ENCODE measurements at places on chromosomes 3 and 15.

- no peak for DNase-seq
These were observed 5.4 kb upstream of the LMAN1L start for GRCh38 chr15:74807282-74807681.

GRCh38 chr3:161264852-161265251 is 43.7 kb downstream of the NMD3 start:
- DNase-seq: no peak

DNA sequence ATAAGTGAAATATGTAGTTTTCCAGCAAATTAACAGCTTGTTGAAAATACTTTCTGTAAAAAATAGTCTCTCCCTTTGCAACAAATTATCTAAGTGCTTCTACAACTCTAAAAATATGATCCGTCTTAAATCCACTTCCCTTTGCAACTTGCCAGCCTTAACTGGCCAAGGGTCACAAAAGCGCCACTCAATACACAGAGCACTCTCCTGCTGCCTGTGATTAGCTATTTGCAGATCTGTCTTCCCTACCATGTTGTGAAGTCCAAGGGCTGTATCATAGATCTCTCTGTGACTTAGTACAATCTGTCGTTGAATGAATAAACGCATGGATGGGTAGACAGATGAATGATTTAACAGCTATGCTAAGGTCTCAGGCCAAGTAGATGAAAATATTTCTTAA is 76.2 kb downstream of the ITGB5 start:
- no peak for DNase-seq

DNA sequence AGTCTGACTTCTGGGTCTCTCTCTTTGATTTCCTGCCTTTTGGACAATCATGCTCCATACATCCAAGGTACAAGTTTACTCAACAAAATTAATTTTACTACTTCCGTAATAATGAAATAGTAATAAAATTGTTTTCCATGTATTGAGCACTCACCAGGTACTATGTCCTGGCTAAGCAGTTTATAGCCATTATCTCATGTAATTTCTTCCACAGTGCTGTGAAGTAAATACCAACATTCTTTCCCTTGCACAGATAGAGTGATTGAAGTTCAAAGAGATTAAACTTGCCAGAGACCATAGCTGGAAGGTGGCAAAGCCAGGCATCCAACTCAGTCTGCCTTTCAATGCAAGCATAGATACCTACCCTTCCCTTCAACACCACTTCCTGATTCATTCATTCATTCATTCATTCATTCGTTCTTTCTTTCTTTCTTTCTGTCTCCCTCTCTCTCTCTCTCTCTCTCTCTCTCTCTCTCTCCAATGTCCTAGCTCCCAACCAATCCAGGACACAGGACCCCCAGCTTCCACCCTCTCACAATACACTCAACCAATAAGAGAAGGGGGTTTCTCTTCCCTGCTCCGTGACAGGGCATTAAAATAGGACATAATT is 12.4 kb downstream of the THRB start:
- no peak for DNase-seq

DNA sequence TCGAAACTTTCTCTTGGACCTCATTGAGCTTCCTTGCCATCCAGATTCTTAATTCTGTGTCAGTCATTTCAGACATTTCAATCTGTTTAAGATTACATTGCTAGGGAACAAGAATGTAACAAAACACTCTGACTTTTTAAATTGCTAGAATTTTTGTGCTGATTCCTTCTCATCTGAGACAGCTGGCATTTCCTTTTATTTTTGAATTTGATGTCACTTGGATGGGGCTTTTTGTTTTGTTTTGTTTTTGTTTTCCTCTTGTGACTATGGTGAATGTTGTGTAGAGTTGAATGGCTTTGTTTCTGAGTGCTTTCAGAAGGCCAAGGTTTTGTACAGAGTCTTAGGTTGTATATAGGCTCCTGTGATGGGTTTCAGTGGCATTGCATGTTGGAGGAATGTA is 1129.3 kb downstream of the NAALADL2 start:
- no peak for DNase-seq

DNA sequence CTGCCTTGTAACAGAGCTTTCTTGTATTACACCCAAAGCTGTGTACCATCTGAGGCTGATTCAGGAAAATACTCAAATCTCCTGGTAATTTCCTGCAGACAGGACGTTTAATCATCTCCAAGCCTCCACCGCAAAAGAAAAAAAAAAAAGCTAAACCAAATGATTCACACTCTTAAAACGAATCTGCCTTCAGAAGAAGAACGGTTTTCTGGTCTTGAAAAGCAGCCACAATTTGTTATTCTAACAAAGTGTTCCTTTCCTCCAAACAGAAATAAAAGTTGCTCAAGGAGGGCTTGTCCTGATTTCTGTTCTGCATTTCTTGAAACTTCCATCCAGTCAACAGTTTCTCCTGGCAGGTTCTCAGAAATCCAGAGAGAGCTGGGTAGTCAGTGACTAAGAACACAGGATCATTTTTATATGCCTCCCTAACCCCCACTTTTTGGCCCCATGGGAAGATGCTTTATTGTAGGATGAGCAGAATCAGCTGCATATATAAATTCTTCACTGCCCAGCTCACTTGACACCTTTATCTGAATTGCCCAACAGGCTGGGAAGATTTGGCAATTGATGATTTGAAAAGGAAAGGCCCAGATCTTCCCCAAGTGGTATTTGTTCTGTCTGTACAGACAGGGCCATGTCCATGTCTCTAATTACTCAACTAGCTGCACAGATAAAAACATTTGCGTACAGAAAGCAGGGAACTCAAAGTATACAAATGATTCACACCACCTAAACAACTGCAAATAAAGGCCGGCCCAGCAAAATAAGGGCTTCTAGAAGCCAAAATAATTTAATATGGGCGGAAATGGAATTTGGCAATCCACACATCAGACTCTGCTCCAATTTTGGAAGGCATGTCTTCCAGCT is 41.0 kb upstream of the PRICKLE2 start:
- peak; percentile 17 for DNase-seq

GRCh38 chr3:557972-558371 is 361.4 kb downstream of the CHL1 start:
- DNase-seq: no peak

DNA sequence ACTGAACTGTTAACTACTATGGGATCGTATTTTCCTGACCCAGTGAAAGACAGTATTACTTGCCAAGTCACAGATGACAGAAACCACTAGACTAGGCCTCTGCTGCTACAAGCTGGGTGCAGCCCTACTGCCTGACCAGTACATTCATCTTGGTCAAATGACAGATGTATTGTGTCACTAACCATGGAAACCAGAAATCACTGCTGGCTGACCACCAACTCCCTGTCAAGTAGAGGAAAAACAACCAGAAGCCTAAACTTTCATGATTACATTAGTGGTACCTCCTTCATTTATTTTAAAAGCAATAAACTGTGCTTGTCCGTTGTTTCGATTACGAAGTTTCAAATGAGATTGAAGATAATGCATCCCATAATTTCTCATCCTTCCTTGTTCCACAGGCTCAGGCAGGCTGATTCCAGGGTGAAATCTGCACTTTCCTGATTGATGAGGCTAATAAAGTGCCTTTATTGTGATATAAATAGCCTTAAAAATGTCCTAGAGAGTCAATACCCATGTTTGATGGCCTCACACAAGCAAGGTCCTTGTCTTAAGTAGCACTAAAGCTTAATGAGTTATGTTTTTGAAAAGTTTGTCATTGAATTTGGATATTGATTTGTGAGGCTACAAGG is 309.7 kb downstream of the LSAMP start:
- no peak for DNase-seq

- DNase-seq: no peak
These were observed 51.9 kb upstream of the KLF13 start for GRCh38 chr15:31274496-31275330.

DNA sequence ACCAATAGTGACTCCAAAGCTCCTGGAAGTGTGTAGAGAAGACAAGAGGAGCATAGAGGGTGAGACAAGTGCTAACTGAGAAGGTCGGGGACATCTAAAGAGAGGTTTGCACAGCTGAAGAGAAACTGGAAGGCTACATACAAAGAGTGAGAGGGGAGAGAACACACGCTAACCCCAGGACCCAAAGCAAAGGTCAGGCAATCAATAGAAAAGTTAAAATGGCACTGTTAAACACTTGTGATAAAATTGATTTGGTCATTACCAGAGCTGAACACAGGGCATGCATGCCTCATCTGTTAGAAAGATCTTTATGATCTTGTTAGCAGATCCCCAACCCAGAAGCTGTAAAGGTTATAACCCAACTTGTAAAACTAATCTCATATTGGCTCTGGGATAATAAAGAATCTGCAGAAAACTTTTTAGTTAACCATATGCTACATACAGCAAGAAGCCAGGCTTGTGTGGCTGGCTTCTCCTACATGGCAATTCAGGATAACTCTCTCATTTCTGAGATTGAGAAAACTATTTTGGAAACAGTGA is 212.6 kb upstream of the ICE2 start:
- no peak for DNase-seq

DNA sequence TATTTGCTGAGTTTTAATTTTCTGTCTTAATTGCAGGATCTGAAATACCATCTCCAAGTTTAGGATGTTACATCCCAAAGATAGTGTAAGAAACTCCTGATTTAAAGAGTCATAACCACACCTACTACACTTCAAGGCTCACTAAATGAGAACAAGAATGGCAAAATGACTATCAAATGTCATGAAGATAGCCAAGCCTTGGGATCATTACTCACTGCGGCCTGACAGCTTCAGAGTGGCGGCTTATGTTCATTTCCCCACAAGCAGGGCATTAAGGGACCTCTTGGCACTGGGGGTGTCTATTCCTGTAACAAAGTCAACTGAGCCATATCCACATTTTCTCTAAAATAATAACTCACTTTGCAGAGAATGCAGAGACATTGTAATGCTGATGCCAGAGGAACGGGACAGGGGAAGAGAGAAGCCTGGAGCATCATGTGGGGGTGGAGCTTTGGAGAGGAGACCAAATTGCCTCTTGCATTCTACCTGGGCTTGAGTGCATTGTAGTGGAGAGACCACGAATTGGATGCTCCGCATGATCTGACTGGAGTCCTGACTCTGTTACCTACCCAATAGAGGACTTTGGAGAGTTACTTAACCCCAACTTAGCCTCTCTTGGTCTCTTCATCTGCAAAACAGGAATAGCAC is 219.2 kb downstream of the OPA1 start:
- no peak for DNase-seq

DNA sequence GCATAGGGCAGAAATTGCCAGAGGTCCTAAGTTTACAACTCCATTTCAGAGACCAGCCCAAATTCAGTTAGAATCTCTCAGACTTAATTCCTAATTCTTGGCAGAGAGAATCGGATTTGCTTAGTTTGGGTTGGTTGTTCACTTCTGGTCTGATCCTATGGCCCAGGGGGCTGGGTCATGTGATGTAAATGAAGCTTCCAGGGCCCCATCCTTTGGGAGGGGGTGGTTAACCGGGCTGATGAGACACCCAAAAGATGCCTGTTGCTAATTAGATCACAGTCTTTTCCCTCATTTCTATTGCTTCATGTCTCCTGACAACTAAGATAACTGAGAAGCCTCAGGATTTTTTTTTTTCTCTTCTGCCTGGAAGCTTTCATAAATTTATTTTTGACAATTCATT is 11.1 kb upstream of the ZNF620 start:
- no peak for DNase-seq

DNA sequence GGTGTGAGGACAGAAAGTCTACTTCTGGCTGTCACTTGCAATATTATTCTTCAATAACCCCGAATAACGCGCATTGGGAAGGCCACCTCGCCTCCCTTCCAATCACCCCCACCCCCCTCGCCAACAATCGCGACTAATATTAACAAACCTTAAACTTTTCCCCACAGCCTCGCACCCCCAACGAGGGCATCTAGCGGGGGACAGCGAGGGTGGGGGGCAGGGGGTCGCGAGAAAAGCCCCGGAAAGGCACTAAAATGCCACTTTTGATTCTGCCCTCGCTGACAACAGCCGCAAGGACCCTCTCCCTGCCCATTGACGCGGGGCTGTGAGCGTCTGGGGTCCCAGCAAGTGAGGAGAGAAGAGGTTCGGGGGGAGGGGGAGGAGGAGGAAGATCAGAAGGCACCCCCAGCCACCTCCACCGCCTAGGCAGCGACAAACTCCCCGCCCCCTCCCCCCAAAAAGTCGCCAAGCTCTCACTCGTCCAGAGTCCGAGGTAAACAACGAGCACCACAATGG is 868 bp downstream of the SATB1 start:
- no peak for DNase-seq

GRCh38 chr3:127544192-127544802 is 46.2 kb downstream of the TPRA1 start:
- no peak for DNase-seq

DNA sequence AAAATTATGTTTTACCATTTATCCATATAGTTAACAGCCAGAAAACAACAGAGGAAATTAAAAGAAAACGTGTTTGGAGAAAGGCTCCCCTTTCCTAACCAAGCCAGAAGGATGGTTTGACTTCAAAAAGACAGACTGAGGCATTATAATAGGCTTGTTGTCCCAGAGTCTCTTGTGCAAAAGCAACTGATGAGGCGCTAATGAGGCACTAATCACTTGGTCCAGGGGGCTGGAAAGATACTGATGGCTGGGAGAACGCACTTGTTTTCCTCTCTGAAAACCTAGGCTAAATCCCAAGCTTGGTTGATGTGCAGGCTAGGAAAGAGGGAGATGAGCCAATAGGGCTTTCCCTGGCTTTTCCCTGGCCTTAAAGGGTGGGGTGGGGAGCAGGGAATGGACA is 389.6 kb downstream of the NTRK3 start:
- DNase-seq: no peak

GRCh38 chr3:137201066-137201465 is 243.3 kb downstream of the IL20RB start:
- no peak for DNase-seq

DNA sequence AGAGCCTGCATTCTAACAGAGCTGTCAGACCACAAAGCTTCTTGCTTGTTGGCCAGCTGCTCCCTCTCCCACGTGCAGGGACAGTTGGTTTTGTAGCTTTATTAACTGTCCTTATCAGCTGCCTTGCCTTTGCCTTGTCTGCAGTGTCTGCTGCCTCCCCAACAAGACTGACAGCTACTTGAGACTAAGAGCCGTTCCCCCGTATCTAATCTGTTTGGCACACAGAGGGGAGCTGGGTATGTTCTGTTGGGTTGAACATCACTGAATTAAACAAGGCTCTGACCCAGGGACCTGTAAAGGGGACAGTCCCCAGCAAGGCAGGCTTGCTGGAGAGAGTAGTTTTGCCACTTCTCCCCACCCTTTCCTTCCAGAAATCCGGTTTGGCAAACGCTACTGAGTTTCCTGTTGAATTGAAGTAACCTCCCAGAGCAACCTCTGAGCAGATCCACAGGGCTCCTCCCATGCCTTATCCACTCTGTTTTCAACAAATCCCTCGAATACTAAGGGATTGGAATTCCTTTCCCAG is 116.1 kb downstream of the ANP32A start:
- DNase-seq: no peak

All from GOT3 (cell line).